ENCODE measurements at places on chromosomes 12 and 14. TPM values are rescaled to one million over a fixed set of nuclear protein-coding genes. Genes with fewer than 3 reads are reported as not detected.
A peak's percentile ranks its signal among the peaks of the same experiment; 100 is the strongest.

DNA sequence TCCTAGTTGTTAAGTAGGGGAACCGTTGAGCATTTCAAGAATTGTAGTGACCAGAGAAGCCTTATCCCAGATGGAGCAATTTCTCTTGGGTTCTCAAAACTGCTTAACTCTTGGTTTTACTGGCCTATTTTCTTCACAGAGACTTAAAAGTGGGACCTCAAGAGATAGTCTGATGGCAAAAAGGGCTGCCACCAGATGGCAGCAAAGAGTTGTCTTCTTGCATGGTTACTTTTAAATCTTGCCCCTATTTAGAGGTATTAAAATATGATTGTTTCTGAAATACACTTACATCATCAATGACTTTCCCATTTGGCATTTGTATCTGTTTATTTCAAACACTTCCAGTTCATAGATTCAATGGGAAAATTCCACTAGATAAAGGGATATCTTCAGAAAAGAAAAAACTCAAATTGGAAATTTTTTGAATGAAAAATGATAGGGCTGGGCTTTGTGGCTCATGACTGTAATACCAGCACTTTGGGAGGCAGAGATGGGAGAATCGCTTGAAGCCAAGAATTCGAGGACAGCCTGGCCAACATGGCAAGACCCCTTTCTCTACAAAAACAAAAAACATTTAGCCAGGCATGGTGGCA lies 69.9 kb upstream of the CNTN1 start:
- H3K27ac ChIP-seq: no peak overlapping the region
- peak; percentile 62 for DNase-seq
- H3K4me3 ChIP-seq: no peak overlapping the region
- H3K27me3 ChIP-seq: no peaks in the 10 kb centered on the region
- no peaks in the 10 kb centered on the region for H3K4me1 ChIP-seq

DNA sequence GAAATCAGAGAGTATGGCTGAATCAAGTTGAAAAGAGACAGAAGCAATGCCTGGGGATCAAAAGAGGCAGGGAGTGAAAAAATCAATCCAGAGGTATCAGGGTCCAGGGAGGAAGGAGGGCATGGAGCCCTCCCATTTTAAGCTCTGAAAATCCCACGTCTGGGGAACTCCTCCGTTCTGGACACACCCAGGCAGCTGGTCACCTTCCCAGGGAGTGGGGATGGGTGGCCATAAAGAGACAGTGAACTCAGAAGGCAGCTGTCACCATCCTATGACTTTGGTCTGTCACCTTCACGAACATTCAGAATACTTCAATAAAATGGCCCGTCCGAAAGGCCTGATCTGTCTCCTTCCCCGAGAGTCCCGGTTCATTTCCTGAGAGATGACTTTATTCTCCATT lies 71.6 kb downstream of the MAP1LC3B2 start:
- no peaks in the 10 kb centered on the region for H3K4me1 ChIP-seq
- DNase-seq: no peak
- H3K27ac ChIP-seq: no peak overlapping the region
- H3K36me3 ChIP-seq: no peaks in the 10 kb centered on the region

DNA sequence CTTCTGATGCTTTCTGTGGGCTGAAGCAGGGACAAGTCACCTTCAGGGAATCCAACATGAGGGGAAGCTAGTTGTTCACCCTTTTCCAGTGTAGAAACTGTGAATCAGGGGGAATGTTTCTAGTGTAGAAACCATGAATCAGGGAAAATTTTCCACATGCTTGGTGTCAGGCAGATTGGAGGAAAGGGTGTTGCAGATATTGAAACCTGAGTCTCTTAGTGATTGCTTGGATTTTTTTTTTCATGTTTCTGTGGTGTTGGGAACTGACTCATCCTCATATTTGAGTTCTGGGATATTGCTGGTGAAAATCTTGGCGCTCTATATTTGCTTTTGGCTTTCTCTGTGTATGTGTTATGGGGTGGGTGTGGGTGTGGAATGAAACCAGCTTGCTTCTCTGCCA lies 144.5 kb upstream of the FBXO33 start:
- no peaks in the 10 kb centered on the region for H3K27me3 ChIP-seq
- H3K27ac ChIP-seq: no peak overlapping the region
- no peaks in the 10 kb centered on the region for H3K36me3 ChIP-seq
- H3K4me1 ChIP-seq: no peaks in the 10 kb centered on the region
- H3K4me3 ChIP-seq: no peak overlapping the region

GRCh38 chr12:49126852-49127763 lies 4.1 kb downstream of the TUBA1B start:
- no peaks in the 10 kb centered on the region for H3K4me1 ChIP-seq
- no peak overlapping the region for H3K27ac ChIP-seq
- H3K4me3 ChIP-seq: no peak overlapping the region

DNA sequence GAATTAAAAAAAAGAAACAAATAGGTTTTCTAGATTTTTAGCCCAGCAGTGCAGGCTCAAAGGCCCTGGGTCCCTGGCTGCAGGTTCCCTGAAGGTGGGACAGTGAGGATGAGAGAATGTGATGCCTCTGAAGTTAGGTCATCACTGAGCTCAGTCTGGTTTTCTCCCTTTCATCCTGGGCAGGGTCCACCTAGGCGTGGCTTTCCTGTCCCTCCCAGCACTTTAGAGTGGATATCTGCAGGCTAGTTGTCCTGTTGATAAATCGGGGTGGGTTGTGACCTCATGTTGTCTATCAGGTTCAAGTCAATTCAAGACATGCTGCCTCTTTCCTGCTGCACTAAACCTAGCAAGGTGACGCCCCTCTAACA lies 60.9 kb downstream of the MAP1LC3B2 start:
- H3K36me3 ChIP-seq: no peaks in the 10 kb centered on the region
- no peaks in the 10 kb centered on the region for H3K4me1 ChIP-seq

GRCh38 chr12:57139796-57140649 lies 7.4 kb downstream of the LRP1-AS start:
- no peak overlapping the region for H3K4me3 ChIP-seq
- H3K27ac ChIP-seq: no peak overlapping the region
- H3K4me1 ChIP-seq: peaks cover 20% of the 10 kb centered on the region
- DNase-seq: no peak
- no peaks in the 10 kb centered on the region for H3K27me3 ChIP-seq

SLC22A17 gene
- 13.4 TPM for total RNA-seq

CGRRF1 gene
- 16.1 TPM for total RNA-seq

TAS2R10 gene
- 0.80 TPM for total RNA-seq

CIROP gene
- not detected for total RNA-seq
